Activated CD4-positive, alpha-beta T cell treated with anti-CD3 and anti-CD28 coated beads for 4 hours (primary cell): ENCODE measurements at places on chromosomes 16 and 17.

DNA sequence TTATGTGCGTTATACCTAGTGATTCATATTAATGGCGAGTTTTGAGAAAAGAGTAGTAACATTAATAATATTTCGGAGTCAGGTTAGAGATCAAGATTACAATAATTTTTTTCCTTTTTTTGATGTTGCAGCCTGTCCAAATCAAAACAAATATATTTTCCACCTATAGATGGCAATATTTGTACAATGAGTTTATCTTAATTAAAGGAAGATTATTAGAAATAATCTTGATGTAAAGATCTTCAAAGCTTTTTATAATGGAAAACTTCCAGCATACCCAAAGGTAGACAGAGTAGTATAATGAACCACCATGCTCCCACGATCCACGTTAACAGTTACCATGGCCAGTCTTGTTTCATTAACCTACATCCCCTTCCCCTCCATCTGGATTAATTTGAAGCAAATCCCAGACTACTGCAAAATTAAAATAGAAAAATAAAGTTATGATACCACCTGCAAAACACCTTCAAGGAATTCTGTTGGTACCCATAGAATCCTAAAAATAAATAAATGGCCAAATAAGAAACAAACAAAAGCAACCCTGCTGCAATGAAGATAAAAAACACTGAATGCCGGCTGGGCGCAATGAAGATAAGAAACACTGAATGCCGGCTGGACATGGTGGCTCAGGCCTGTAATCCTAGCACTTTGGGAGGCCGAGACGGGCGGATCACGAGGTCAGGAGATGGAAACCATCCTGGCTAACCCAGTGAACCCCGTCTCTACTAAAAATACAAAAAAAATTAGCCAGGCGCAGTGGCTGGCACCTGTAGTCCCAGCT is 46.5 kb upstream of the GINS3 start:
- no peak for DNase-seq

DNA sequence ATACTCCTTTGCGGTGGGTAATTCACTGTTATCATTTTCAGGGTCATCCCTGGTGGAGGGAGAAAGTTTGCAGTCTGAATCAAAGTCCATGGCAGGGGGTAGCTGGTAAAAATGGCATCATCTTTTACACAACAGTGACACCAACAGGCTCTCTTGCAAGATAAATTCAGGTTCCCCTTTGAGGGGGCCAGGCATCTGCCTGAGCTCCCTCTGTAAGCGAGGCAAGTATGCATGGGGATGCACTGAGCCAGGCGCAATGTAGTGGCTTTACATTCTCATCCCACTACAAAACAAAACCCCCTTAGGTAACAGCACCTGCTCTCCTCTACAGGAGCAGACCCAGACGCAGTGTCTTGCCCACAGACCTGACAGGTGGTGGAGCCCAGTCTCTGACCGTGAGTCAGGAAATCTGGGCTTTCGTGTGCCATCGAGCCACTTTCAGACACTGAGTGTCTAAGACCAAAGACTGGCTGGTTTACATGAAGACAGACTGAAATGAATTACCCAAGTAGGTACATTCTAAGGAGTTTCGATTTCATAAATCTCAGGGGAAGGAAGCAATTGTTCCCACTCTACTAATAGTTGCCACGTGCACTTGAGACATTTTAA is 17.7 kb downstream of the LITAFD start:
- DNase-seq = no peak

DNA sequence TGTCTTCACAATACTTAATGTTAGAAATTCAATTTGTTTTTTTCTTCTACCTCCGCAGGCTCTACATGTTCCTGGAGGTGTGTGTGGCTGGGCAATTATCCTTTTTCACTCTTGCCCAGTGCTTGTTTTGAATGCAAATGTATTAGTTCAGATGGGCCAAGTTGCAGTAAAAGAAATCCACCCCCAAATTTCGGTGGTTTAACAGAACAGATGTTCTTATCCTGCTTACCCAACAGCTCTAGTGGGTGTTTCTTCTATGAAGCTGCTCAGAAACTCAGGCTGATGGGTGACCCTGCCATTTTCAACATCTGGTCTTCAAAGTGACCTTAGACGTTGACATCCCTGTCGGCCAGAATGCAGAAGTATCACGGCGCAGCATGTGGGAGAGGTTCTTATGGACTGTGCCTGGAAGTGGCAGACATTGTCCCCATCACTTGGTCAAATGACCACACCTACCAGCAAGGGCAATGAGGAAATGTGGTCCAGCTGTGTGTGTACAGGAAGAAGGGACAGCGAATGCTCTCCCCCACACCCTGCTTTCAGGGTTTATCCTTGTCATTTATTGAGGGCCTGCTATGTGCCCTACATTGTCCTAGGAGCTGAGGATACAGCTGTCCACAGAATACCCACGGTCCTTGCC is 157.3 kb downstream of the CDH13 start:
- DNase-seq = no peak

DNA sequence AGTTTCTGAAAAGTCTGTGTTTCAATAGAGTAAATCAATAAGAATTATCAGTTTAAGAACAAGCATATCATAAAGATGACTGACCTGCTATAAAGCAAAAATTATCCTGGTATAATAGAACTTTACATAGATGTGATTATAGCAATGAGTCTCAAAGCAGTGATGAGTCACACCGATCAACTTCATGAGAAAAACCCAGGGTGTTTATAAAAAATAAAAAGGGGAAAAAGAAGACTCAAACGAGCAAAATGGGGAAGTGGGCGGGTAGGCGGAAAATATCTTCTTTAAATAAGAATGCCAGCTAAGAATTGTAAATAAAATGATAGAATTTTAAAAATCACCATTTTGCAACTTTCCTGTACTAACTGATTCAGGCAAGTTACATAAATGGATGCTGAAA is 46.8 kb downstream of the BRIP1 start:
- no peak for DNase-seq

DNA sequence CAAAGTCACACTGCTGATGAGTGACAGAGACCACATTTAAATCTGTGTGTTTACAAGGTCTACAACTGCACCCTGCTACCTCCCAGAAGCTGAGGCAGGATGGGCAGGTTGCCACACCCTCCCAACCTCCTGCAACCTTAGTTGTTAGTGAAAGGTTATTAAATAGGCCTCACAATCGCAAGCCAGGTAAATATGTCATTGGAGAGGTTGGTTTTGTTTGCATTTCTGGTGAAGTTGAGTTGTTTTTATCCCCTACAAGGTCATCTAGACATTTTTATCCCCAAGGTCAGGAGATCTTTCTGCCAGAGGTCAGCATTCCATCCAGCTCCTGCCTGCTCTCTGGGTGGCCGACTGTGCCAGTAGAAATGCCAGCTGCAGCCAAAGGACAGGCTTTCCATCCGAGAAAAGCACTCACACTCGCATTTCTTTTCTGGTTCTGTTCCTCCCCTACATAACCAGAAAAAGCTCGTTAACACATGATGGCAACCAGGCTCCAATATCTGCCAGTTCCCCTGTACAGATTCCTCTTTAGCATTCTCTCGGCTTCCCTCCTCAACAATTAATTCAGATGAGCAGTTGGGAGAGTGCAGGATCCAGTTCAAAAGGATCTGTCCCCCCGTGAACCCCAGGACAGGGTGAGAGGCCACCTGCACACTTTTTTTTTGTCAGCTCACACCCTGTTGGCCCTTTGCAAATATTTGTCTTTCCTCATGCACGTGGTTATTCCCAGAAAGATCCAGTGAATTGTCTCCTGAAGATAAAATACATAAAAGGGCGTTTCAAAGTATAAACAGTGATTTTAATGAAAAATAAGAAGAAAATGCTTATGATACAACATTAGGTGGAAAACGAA is 562.8 kb downstream of the MAF start:
- DNase-seq = no peak

- no peak for DNase-seq
Measured at GRCh38 chr17:3959295-3959899, 4.8 kb downstream of the ATP2A3 start.
